ENCODE measurements at places on chromosomes 12 and 14.

DNA sequence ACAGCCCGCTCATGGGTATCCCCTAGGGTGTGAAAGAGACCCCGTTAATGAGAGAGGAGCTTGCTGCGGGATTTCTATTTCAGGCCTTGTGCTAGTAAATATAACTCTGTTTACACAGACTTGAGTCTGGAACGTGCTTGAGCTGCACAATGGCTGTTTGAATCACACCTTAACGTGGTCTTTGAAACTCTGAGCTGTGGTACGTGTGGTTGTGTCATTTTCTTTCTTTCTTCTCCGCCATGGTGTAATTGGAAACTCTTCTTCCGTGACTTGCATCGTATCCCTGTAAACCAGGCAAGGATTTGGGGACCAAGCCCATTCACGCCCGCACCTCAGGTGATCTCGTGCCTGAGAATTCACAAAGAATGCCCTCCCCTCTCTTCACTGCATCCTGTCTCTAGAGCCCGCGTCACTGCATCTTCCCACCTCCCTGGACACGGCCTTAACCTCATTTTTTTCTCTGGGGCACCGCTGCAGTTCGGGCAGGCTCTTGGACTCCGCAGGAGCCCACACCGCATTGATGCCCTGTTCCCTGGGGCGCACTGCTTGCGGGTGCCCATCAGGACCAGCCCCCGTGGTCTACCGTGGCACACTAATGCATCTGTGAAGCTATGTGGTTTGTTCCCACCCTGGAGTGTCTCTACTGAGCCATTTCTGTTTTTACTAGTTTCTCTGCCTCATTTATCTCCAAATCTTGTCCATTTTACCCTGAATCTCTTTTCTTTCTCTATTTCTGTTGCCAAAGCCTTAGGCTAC, 78.4 kb upstream of the PARP11 start:
- no peak for DNase-seq

- no peak for DNase-seq
Measured at GRCh38 chr12:92502417-92503028, 200.3 kb upstream of the PLEKHG7 start.

- DNase-seq: no peak
Measured at GRCh38 chr12:93790472-93791152, 113.4 kb downstream of the CRADD start.

DNA sequence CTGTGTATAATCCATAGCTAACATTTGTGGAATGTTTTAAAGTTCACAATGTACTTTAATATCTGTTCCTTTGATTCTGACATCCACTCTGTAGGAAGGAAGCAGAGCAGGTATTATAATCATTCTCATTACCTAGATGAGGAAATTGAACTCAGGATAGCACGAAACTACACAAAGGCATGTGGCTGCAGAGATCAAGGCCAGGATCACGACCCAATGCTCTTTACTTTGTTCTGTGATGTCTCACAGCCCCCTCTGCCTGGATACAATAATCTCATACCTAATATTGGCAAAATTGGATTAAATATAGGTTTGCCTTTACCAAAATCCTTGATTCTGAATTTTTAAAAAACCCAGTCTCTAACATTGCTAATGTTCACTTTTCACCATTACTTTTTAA, 298.0 kb upstream of the KITLG start:
- no peak for DNase-seq

- no peak for DNase-seq
Measured at GRCh38 chr12:91274916-91275315, 92.3 kb upstream of the DCN start.

- DNase-seq: no peak
Measured at GRCh38 chr12:33589576-33590114, 150.0 kb upstream of the SYT10 start.

DNA sequence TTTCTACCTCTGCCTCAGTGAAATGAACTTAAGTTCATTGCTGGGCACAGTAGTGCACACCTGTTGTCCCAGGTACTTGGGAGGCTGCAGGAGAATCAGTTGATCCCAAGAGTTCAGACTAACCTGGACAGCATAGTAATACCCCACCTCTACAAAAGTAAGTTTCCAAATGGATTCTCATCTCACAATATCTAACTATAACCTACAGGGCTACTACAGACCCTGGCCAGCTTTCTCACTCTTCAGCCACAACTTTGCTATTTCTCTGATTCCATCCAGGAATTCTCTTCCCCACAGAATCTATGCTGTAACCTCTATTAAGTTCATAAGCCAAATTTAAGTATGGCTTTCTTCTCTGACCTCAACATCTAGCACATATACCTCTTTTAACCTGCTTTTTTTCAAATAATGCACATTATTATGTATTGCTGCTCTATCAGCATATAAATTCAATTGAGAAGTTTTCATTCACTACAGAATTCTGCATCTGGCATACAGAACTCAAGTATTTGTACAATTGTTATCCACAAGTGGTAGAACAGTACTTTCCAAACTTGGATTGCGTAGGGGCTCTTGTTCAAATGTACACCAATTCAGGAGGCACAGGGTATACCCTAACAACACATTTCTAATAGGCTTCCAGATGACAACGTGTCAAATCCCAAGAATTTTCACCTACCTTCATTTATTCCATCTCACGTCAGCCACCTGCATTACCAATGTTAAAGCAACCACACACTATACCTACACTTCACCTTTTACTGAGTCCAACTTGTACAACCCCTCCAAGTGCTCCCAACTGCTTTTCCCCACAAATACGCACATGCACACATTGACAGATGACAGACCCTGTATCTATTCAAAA, 3.8 kb downstream of the RPS29 start:
- no peak for DNase-seq

DNA sequence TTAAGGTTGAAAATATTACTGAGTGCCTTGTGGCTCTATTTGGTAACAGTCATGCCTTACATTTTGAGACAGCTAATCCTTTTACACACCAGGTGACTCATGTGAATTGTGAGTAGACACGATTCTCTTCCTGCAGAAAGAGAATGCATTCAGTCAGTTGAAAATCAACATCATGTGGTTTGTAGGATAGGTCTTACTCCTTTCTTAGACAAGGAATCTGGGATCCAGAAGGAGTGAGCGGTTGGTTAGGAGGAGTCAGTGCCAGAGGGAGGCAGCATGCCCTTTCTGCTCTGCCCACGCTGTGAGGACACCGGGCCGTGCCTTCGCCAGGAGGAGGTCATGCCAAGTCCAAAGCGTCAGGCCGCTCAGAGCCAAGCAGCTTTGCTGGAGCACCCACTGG, 47.6 kb downstream of the TRAF3 start:
- no peak for DNase-seq

- no peak for DNase-seq
Measured at GRCh38 chr12:57890191-57891115, 43.9 kb upstream of the CTDSP2 start.

DNA sequence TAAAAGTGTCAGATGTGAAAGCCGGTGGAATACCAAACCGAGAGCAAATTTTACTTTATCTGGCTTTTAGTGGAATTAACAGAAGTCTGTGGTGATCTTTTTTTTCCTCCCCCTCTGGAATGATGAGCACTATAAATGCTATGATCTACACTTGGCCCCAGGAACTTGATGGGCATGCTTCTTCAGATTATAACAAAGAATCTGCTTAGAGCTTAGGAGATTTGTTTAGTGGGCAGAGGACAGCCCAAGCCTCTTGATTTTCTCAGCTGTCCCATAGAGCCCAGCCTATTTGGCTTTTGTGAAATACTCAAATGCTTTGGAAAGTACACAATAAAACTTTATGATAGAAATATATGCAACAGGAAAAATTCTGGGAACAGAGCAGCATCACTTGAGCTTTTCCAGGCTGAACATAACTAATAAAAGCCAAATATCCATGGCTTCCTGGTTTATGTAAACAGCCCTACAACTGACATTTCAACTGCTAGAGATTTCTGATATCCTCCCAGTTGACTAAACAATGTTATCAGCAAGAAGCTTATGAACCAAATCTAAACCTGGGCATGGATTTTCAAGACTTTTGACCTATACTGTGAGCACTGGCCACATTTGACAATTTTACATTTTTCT, 149.6 kb downstream of the PLXNC1 start:
- DNase-seq: no peak

GRCh38 chr14:96194657-96195431, 9.8 kb upstream of the BDKRB2 start:
- no peak for DNase-seq

- no peak for DNase-seq
Measured at GRCh38 chr12:25362646-25363045, 111.9 kb upstream of the KRAS start.

GRCh38 chr12:39619316-39619659, 315 bp downstream of the ABCD2 start:
- no peak for DNase-seq

DNA sequence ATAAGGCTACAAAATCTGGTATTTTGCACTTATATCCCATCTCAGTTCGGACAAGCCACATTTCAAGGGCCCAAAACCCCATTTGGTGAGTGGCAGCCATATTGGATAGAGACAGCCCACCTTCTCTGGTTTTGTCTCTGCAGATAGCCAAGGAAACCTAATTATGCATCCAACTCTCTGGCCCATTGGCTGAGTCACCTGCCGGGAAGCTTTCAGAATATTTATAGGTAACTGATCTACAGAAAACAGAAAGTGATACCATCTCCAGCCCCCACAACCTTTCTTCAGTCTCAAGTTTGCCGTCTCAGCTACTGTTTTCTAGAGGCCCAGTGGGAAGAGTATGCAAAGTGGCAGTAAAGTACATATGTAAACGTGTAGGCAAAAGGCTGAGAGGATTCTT, 33.7 kb upstream of the PPP1CC start:
- no peak for DNase-seq

- DNase-seq: no peak
Measured at GRCh38 chr12:89838833-89839232, 130.2 kb upstream of the ATP2B1 start.

DNA sequence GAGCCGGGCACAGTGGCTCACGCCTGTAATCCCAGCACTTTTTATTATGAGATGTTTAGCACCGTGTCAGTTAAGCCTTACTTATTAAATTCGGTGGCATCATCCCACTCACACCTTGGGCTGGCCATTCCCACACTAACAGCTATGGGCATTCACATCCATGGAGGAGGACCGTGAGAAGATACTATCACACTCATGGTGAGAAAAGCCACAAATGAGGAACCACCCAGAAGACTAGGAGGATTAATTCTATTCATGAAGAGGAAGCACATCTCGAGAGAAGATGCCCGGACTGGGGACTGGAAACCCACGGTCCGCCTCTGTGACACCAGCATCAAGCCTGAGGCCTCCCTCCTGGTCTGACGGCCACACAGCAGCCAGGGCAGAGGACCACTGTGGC, 4.9 kb downstream of the CDC42BPB start:
- DNase-seq: no peak

DNA sequence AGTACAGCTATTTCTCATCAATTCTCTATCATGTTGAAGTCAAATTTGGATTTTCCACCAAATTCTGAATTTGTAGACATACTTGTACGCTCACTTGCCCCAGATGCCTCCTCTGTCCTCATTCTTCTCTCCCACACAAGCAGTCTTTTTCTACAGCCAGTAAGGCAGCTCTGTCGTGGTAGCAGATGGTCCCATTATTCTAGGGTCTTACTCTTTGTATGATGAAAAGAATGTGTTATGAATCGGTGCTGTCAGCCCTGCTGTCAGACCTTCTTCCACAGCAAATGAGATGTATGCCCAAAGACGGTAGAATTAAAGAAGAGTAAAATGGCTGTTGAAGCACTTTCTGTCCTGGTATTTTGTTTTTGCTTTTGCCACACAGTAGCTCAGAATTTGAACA, 17.2 kb upstream of the PAPLN start:
- no peak for DNase-seq

- DNase-seq: no peak
Measured at GRCh38 chr12:50951112-50951511, 1.2 kb upstream of the HIGD1C start.

- DNase-seq: no peak
Measured at GRCh38 chr12:71872972-71873371, 33.4 kb downstream of the TBC1D15 start.

GRCh38 chr14:85344847-85345570, 184.9 kb upstream of the FLRT2 start:
- no peak for DNase-seq

DNA sequence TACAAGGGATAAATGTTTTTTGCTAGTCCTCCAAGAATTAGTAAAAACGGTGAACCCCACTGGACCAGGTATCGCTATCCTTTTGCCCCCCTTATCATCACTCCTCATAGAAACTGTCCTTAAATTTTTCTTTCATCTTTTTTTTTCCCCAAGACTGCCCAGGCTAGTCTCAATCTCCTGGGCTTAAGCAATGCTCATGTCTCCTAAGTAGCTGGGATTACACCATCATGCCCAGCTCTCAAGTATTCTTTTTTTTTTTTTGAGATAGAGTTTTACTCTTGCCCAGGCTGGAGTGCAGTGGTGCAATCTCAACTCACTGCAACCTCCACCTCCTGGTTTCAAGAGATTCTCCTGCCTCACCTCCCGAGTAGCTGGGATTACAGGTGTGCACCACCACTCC, 9.7 kb downstream of the IRF2BPL start:
- no peak for DNase-seq

- no peak for DNase-seq
Measured at GRCh38 chr14:48725051-48725734, 861.0 kb downstream of the RPS29 start.

DNA sequence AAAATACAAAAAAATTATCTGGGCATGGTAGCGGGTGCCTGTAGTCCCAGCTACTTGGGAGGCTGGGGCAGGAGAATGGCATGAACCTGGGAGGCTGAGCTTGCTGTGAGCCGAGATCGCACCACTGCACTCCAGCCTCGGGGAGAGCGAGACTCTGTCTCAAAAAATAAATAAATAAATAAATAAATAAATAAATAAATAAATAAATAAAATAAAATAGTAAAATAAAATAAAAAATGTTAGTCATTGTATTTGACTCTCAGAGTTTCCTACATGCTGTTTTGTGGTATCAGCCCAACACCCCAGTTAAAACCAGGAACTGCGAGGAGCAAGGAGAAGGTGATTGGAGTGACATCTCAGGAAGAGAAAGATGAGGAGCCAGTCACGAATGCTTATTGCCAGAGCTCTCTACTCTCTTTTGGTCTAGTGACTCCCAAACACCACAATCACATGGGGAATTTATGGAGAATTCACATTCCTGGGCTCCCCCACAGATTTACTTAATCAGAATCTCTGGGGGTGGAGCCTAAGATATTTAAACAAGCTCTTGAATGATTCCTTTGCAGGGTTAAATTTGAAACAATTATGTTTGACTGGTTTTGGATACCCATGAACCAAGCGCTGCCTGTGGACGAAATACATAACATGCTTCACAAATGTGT, 15.4 kb upstream of the SALL2 start:
- DNase-seq: no peak

GRCh38 chr12:101889211-101889752, 11.9 kb downstream of the DRAM1 start:
- no peak for DNase-seq

DNA sequence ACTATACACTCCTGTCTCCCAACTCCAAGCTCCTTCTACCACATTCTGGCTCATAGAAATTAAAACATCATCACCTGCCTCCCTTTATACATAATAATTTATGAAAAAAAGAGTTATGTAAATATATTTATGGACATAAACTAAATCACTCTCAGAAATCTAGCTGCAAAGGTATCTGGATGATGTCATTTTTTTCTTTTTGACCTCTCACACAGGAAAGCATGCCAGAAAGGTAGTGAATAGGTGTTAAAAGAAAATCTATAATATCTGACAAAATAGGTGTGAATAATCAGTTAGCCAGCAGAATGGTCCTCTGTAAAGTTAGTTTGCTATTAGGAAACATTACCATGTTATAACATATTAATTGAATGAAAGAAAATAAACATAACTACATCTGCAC, 7.7 kb downstream of the LRRIQ1 start:
- DNase-seq: no peak
